ENCODE measurements at places on chromosomes 4 and X. TPM values are rescaled to one million over a fixed set of nuclear protein-coding genes. Genes with fewer than 3 reads are reported as not detected.

DNA sequence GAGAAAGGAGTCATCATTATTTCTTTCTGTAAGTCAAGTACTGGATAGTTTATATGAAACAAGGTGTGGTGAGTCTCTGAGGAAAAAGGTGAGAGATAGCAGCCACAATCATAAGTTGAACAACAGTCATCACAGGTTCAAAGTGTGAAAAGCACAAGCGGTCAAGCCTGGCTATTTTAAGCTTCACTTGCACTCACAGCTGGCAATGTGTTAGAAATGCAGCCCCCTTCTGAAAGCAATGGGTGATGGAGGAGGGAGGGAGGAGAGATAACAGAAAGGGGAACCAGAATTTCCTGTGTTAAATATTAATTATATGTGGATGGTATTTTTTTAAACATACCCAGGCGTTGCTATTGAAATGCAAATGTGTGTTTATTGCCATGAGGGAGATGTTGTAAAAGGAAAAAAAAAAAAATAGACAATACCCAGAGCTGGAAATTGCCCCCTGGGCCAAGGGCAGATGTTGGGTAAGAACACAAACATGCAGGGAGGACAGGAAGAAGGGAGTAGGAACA is 26.9 kb upstream of the BMP3 start:
- no peak for ATAC-seq

The POU4F2 gene
- not detected for total RNA-seq

The ARHGAP24 gene
- 6.1 TPM for total RNA-seq

DNA sequence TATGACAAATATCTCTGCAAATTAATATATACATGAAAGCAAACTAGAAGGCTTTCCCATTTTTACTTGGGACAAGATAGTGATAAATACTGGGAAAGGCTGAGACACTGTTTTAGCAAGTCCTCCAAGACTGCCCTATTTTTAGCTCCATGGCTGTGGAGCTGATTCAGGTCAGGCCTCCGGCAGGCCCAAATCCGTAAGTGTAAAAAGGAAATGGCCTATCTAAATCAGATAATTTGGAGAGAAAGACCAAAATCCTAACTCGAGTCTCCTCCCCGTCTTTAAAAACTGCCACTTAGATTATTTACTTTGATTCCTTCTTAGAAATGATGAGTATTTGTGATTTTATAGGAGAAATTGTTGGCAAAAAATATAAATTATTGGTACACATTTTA is 2.9 kb downstream of the OTUD4 start:
- no peak for ATAC-seq

DNA sequence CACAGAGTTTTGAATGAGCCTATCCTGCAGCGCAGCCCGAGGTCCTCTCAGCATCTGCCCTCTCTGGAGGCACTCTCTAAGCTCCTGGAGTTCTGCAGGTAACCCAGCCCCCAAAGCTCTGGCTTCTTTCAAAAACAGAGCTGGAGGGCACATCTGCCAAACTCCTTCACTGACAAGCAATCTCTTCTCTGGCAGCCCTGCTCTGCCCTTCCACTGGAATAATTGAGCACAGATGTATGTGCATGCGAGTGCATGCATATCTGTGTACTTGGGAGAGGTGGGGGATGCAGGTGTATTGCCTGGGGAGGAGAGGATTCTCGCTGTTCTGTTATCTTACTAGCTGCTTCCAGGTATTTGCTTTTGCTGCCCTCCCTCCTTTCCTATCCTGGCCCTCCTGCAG is 22.2 kb upstream of the PLP1 start:
- no peak for ATAC-seq

DNA sequence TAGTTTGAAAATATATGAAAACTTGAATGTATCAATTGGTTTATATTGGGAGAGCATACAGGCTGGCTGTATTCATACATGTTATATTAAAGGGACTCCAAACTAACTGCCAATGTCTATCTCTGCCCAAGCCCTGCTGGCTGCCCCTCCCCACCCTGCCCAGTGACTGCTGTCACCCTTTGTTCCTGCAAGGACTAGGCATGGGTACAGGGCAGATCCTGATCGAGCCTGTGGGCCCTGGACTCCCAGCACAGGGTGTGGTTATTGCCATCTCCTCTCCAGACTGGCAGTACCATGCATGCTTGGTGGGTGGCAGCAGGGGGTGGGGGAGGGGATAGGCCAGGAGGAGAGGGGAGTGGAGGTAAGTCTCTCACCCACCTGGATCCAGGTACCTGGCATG is 167.5 kb upstream of the RASGEF1B start:
- ATAC-seq = no peak

GRCh38 chr4:185700630-185701029 is 111.4 kb downstream of the SORBS2 start:
- no peak for ATAC-seq

- ATAC-seq = peak; percentile 79
These were observed at the start of gene WNK3 for GRCh38 chrX:54357414-54358377. Gene WNK3, minus strand, starts transcription at chrX:54358046.

The ARSD gene
- 33.3 TPM for total RNA-seq

- ATAC-seq = peak; percentile 87
These were observed 327.3 kb downstream of the MAPK10 start for GRCh38 chr4:86032476-86033022.

GRCh38 chr4:89922848-89923416 is 28.3 kb downstream of the MMRN1 start:
- no peak for ATAC-seq

GRCh38 chr4:147157860-147158701 is 212.4 kb upstream of the TTC29 start:
- ATAC-seq = peak; percentile 23

DNA sequence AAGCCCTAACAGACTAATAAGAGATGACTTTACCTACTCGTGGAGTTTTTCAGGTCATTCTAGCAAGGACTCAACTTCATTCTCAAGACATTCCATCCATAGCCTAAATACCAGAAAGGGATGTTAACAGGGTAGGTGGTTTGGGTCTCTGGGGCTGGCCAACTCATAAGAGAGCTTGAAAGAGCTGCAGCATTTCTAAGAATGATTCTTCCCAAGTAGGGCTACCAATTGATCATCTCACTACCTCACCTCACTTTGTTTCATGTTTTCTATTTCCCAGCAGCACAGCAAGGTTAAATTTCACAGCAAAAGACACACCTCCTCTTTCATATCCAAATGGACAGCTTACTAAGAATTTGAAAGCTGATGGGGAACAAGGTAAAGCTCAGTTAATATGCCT is 614.8 kb upstream of the DIPK2B start:
- ATAC-seq = no peak

DNA sequence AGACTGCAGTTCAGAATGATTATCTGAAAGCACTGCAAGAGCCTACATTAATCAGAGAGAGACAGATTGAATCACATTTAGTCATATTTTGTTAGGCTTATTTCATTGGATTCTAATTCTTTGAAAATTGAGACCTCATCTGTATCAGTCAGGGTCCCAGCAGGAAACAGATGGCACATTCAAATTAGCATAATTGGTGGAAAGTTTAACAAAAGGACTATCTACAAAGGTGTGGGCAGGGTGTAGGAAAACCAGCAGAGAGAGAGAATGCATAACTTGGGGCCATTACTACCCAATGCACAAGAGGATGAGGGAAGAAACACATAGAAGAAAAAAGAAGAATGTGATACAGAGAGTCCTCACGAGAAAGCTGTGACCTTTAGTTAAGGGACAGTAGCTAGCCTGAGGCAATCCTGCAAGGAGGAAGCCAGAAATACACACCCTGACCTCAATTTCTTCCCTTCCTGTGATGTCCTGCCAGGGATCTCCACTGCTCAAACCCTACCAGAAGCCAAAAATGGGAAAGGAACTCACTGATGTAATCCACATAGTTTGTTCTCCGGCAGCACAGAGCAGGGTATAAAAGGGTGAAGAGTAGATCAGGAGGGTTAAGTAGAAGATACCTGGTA is 17.7 kb upstream of the XKRX start:
- no peak for ATAC-seq

The FRG2 gene
- total RNA-seq = not detected

The CDKL2 gene
- 0.56 TPM for total RNA-seq

DNA sequence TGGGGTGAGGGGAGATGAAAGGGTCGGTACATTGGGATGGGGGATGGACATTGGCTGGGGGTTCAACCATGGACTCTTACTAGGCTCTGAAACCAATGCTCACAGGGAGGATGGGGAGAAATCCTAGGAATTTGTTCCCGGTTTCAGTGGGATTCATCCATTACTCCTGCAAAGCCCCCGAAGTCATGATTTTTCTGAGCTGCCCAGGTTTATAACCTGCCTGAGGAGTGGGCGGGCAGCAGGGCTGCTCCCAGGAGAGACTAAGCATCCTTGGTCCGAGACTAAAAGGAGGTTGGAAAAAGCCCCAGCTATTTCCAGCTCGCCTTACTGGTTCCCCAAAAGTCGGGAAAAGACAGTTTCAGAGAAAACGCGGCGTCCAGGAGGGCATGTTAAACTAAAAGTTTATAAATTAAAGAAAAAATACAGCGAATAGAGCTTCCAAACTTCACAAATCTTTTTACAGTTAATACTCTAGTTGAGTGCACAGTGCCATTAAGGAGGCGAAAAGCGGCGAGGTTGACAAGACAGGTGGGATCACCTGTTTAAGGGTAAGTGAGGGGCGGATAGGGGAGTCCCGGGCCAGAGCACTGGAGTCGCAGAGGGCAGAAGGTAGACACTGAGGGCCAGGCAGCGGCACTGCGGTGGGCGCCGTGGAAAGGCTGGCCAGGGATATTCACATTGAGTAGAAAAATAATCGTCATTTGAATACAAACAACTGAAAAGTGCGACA is 3.7 kb downstream of the NKX3-2 start:
- no peak for ATAC-seq

DNA sequence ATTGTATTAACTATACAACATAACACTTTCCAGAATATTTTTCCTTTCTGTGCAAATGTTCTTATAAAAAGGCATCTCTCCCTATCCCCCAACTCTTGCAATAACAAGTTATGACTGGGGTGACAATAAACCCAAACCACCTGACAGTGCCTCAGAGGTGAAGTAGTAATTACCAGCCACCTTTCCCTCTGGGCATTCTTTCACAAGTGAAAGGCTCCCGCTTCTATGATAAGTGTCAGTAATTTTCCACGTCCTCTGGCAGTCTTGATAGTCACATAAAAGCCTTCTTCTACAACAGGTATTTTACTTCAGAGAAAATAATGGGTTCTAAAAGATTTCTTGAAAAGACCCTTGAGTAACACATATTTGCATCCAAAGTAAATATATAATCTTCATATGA is 82.7 kb downstream of the MANBA start:
- ATAC-seq = no peak

GRCh38 chr4:2793586-2794485 is 951 bp downstream of the SH3BP2 start:
- peak; percentile 12 for ATAC-seq

DNA sequence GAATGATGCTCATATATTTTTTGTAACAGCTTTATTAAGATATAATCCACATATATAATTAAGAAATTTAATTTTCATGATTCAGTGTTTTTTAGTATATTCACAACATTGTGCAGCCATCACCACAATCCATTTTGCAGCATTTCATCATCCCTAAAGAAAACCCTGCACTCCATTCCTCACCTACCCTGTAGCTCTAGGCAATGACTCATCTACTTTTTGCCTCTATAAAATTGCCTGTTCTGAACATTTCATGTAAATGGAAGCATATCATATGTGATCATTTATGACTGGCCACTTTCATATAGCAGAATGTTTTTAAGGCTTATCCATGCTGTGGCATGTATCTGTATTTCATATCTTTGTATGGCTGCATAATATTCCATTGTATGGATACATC is 339.9 kb downstream of the MAPK10 start:
- ATAC-seq = no peak

The ADH1B gene
- 14.2 TPM for total RNA-seq

DNA sequence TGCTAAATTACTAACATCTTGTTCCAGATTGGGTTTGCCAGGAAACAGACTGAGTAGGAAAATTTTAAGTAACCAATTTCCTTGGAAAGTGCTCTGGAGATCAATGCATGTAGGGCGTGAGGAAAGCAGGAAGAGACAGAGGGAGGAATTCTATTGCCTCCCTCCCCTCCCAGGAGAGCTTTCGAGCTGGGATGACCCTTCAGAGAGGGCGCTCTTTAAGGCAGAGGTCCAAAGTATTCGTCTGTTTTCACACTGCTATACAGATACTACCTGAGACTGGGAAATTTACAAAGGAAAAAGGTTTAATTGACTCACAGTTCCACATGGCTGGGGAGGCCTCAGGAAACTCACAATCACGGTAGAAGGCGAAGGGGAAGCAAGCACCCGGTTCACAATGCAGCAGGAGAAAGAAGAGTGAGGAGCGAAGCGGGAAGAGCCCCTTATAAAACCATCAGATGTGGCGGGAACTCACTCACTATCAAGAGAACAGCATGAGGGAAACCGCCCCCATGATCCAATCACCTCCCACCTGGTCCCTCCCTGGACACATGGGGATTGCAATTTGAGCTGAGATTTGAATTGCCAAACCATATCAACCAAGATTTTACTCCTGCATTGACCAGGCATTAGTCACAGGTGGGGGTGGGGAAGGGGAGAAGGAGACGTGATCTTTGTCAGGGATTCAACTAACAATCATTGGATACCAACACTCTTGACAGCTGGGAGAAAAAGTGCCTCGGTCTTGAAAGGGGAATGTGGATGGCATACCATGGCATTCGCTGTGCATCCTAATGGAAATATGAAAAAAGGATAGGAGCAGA is 63.8 kb downstream of the SLITRK2 start:
- ATAC-seq = no peak

DNA sequence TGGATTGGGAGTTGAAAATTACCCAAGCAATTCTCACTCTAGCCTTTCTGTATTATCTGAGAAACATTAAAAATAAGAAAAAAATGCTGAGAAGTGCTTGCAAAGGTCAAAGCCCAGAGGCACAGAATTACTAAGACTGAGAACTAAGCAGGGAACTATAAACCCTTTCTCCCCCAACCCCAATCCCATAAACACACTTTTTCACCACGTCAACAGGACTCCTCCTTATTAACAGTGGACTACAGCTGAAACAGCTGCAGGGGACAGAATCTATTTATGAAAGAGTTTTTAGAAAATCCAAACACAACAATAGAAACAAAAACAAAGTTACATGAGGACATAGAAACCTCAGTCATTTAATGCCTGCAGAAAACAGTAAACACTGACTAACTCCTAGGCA is 984.1 kb downstream of the TRAM1L1 start:
- no peak for ATAC-seq

- no peak for ATAC-seq
These were observed 118.4 kb downstream of the AFF1 start for GRCh38 chr4:87053176-87053658.

GRCh38 chr4:173192375-173193162 is 24.0 kb downstream of the GALNT7 start:
- no peak for ATAC-seq

DNA sequence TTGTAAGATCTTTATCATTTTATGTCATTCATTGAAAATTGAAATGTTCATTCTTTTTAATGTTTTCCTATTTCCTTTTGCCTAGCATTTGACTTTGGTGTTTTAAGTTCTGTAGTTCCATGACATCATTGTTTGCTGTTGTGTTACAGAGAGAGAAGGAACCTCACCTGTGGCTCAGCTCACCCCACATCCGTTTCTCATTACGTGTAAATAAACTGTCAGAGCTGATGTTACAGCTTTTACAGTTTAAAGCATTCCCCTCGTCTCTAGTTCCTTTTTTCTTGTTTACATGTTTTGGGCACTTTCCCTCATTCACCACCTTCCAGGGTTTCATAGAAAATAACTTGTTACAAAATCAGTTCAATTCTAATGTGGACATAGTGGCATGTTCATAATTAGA is 137.2 kb downstream of the FNIP2 start:
- no peak for ATAC-seq
